ENCODE measurements at places on chromosomes 2 and 18. TPM values are rescaled to one million over a fixed set of nuclear protein-coding genes. Genes with fewer than 3 reads are reported as not detected.

The ALLC gene
- not detected for total RNA-seq

The PDE1A gene
- 0.06 TPM for total RNA-seq

The ICOS gene
- not detected for total RNA-seq

The CPO gene
- not detected for total RNA-seq

The TMEM17 gene
- total RNA-seq = 2.4 TPM

The UCN gene
- total RNA-seq = 1.2 TPM

The SLC5A7 gene
- 0.04 TPM for total RNA-seq

The SLC20A1 gene
- total RNA-seq = 61.1 TPM

The MYO7B gene
- total RNA-seq = 0.03 TPM

The TIMM21 gene
- total RNA-seq = 28.4 TPM

The ABCG5 gene
- not detected for total RNA-seq

The MTA3 gene
- 94.0 TPM for total RNA-seq

The CCDC148 gene
- total RNA-seq = 9.3 TPM

The IL36RN gene
- total RNA-seq = not detected

GRCh38 chr2:23385351-23385747, 370 bp downstream of the KLHL29 start:
- peak overlapping the region; percentile 65 for H3K4me3 ChIP-seq
- H3K4me1 ChIP-seq = peaks cover 3% of the 10 kb centered on the region
- no peaks in the 10 kb centered on the region for H3K36me3 ChIP-seq
- H3K27me3 ChIP-seq = peaks cover 88% of the 10 kb centered on the region

DNA sequence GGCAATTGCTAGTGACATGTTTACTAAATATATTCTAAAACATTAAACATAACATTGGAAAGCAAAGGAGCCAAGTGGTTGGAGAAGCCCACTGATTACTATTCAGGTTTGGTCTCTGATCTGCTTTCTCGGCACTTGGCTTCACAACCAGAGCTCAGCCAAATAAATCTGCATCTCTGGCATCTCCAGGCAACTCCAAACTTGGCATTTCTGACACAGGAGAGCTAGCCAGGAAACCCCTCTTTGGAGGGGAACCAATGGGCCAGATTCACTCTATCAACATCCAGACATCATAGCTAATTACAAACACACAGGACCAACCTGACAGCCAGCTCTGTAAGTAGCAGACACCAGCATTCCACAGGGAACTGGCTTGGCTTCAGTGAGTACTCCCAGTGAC, 150.3 kb upstream of the ETAA1 start:
- DNase-seq = no peak
- no peaks in the 10 kb centered on the region for H3K36me3 ChIP-seq
- H3K27me3 ChIP-seq = no peaks in the 10 kb centered on the region
- H3K27ac ChIP-seq = no peak overlapping the region
- no peaks in the 10 kb centered on the region for H3K4me1 ChIP-seq

GRCh38 chr18:54004828-54005227, 219.6 kb downstream of the MBD2 start:
- H3K27ac ChIP-seq = no peak overlapping the region
- no peak for DNase-seq
- H3K36me3 ChIP-seq = no peaks in the 10 kb centered on the region
- H3K4me1 ChIP-seq = no peaks in the 10 kb centered on the region
- no peak overlapping the region for H3K4me3 ChIP-seq

- no peaks in the 10 kb centered on the region for H3K27me3 ChIP-seq
- H3K4me1 ChIP-seq = no peaks in the 10 kb centered on the region
- no peak overlapping the region for H3K4me3 ChIP-seq
- no peak for DNase-seq
- H3K27ac ChIP-seq = no peak overlapping the region
Observed at GRCh38 chr2:167005096-167005495, 116.8 kb downstream of the XIRP2 start.

GRCh38 chr2:192593561-192593960, 398.8 kb upstream of the TMEFF2 start:
- no peaks in the 10 kb centered on the region for H3K4me1 ChIP-seq
- H3K4me3 ChIP-seq = no peak overlapping the region
- no peaks in the 10 kb centered on the region for H3K27me3 ChIP-seq
- no peak overlapping the region for H3K27ac ChIP-seq

DNA sequence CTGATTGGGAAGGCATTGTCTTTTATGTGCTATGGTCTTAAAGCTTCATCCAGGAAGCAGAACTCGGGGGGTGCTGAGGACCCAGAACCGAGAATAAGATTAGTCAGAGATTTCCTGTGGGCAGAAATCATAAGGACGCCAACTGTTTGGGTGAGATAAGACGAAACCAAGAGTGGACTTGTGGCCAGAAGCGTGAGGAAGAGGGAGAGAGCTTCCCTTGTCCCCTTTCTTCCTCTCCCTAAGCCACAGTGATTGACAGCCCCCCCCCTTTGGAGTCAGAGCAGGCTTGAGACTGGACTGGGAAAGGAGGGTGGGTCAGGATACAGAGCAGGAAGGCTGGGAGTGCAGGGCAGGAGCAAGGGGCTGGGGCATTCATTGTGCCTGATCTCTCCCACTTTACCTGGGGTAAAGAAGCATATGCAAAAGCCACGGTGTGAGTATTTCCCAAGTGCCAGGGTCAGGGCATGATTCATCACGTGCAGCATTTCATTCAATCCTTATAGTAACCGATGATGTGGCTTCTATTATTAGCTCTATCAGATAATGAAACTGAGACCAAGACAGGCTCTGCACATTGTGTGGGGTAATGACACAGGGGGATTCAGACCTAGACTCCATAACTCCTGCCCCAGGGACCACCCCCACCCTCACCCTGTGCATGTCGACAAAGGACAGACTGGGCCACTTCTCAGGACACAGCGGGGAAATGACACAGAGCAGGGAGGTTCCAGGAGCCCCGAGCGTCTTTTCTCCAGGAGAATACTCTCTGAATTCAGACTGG, 3.0 kb upstream of the IL1RN start:
- no peak for DNase-seq
- H3K27me3 ChIP-seq = peaks cover 17% of the 10 kb centered on the region
- no peak overlapping the region for H3K4me3 ChIP-seq
- no peaks in the 10 kb centered on the region for H3K4me1 ChIP-seq
- H3K36me3 ChIP-seq = no peaks in the 10 kb centered on the region
- H3K27ac ChIP-seq = no peak overlapping the region

GRCh38 chr2:25386971-25387875, 45.5 kb upstream of the DNMT3A start:
- H3K4me3 ChIP-seq = no peak overlapping the region
- H3K36me3 ChIP-seq = no peaks in the 10 kb centered on the region
- no peak for DNase-seq
- no peak overlapping the region for H3K27ac ChIP-seq
- no peaks in the 10 kb centered on the region for H3K27me3 ChIP-seq

- H3K4me3 ChIP-seq = no peak overlapping the region
- H3K4me1 ChIP-seq = peaks cover 4% of the 10 kb centered on the region
Observed at GRCh38 chr2:241551599-241551997, 6.9 kb upstream of the BOK start.

- H3K4me3 ChIP-seq = no peak overlapping the region
- no peaks in the 10 kb centered on the region for H3K4me1 ChIP-seq
- no peaks in the 10 kb centered on the region for H3K36me3 ChIP-seq
- no peak overlapping the region for H3K27ac ChIP-seq
- no peak for DNase-seq
Observed at GRCh38 chr2:70616168-70616694, 62.6 kb upstream of the TGFA start.

- no peaks in the 10 kb centered on the region for H3K4me1 ChIP-seq
- H3K36me3 ChIP-seq = no peaks in the 10 kb centered on the region
- no peak overlapping the region for H3K4me3 ChIP-seq
- H3K27ac ChIP-seq = no peak overlapping the region
Observed at GRCh38 chr2:137202318-137202717, 437.0 kb downstream of the THSD7B start.

DNA sequence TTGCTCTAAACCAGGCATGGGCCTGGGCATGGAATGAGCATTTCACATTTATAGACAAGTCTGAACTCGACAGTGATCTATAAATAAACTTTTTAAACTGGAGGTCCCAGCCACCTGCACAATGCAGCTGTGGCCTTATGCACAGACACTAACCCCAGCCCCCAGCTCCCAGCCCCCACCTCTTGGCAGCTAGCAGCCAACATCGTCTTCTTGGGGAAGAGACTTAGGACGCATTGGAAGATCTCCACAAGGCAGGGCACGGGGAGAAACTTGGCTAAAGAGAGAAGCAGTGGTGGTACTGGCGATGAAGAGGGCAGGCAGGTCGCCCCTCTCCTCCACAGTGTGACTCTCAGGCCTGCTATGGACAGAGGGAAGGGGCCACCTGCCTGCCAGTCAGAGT, 213.2 kb downstream of the ANAPC1 start:
- no peaks in the 10 kb centered on the region for H3K36me3 ChIP-seq
- H3K4me3 ChIP-seq = no peak overlapping the region
- DNase-seq = no peak
- no peaks in the 10 kb centered on the region for H3K27me3 ChIP-seq
- no peaks in the 10 kb centered on the region for H3K4me1 ChIP-seq

- H3K4me1 ChIP-seq = no peaks in the 10 kb centered on the region
- H3K27me3 ChIP-seq = no peaks in the 10 kb centered on the region
- no peaks in the 10 kb centered on the region for H3K36me3 ChIP-seq
- no peak overlapping the region for H3K27ac ChIP-seq
Observed at GRCh38 chr2:98884658-98885057, 51.4 kb downstream of the CRACDL start.

- no peak for DNase-seq
- no peaks in the 10 kb centered on the region for H3K27me3 ChIP-seq
- no peak overlapping the region for H3K4me3 ChIP-seq
Observed at GRCh38 chr2:73614105-73614504, 28.1 kb downstream of the NAT8 start.

- no peaks in the 10 kb centered on the region for H3K36me3 ChIP-seq
- peaks cover 18% of the 10 kb centered on the region for H3K27me3 ChIP-seq
- no peak for DNase-seq
- H3K4me3 ChIP-seq = no peak overlapping the region
Observed at GRCh38 chr2:23393722-23394121, 8.7 kb downstream of the KLHL29 start.

GRCh38 chr2:39494784-39495251, 57.7 kb upstream of the MAP4K3 start:
- no peak overlapping the region for H3K4me3 ChIP-seq
- no peaks in the 10 kb centered on the region for H3K4me1 ChIP-seq
- peak; percentile 24 for DNase-seq
- no peaks in the 10 kb centered on the region for H3K27me3 ChIP-seq
- no peak overlapping the region for H3K27ac ChIP-seq

DNA sequence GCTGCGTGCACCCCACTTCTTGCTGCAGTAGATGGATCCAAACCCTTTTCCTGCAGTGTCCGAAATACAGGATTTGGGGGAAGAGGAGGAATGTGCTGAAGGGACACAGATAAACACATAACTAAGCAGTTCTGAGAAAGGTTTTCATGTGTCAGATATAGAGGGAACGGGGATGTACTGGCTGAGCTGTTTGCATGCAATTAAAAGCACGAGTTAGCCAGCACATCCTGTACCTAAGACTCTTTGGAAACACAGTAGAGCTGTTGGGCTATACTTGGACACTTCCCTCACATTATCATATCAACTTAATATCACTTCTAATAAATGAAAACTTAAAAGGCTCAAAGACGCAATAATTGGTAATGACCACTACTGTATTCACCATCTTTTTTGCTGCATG, 377.4 kb downstream of the XIRP2 start:
- H3K4me3 ChIP-seq = no peak overlapping the region
- H3K27me3 ChIP-seq = no peaks in the 10 kb centered on the region
- H3K36me3 ChIP-seq = no peaks in the 10 kb centered on the region
- H3K4me1 ChIP-seq = no peaks in the 10 kb centered on the region

- no peaks in the 10 kb centered on the region for H3K36me3 ChIP-seq
- H3K4me1 ChIP-seq = no peaks in the 10 kb centered on the region
- H3K27ac ChIP-seq = no peak overlapping the region
- H3K4me3 ChIP-seq = no peak overlapping the region
- no peaks in the 10 kb centered on the region for H3K27me3 ChIP-seq
Observed at GRCh38 chr2:75099521-75099922, 99.8 kb downstream of the TACR1 start.

- no peaks in the 10 kb centered on the region for H3K36me3 ChIP-seq
- DNase-seq = no peak
- no peaks in the 10 kb centered on the region for H3K27me3 ChIP-seq
- H3K27ac ChIP-seq = no peak overlapping the region
- no peaks in the 10 kb centered on the region for H3K4me1 ChIP-seq
- H3K4me3 ChIP-seq = no peak overlapping the region
Observed at GRCh38 chr18:42178376-42179080, 223.5 kb downstream of the PIK3C3 start.

DNA sequence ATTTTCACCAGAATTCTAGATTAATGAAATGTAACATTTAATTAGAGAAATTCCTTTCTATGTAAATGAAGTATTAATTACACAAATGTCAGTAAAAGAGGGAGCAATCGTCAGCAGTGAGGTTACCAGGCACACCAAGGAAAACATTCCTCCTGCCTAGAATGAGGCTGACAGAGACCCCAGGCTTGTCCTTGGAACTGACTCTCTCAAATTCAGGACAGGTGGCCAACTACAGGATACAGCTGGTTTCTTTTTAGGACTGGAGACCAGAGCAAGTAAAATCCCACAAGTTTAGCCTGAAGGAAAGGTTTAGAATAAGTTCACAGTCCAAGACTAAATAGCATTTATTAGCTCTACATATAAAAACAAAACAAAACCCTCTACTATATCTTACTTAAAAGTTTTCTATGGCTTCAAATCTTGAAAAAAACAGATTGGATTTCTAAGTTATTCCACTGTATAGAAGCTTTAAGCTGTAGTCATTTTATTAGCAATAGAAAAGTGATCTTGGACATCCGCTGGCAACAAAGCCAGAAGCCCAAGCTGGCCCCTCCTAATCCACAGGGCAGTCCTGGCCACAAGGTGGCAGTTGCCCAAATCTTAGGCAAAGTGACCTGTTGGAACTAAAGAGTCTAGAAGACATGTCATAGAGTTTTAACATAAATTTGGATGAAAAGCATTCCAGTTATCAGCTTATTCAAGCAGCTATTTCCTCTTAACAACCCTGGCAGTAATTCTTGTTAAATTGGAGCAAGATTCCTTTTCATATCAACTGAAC, 81.0 kb downstream of the SP3 start:
- H3K4me3 ChIP-seq = no peak overlapping the region
- H3K27me3 ChIP-seq = no peaks in the 10 kb centered on the region
- DNase-seq = peak; percentile 70
- H3K27ac ChIP-seq = no peak overlapping the region
- H3K36me3 ChIP-seq = no peaks in the 10 kb centered on the region
- H3K4me1 ChIP-seq = no peaks in the 10 kb centered on the region

DNA sequence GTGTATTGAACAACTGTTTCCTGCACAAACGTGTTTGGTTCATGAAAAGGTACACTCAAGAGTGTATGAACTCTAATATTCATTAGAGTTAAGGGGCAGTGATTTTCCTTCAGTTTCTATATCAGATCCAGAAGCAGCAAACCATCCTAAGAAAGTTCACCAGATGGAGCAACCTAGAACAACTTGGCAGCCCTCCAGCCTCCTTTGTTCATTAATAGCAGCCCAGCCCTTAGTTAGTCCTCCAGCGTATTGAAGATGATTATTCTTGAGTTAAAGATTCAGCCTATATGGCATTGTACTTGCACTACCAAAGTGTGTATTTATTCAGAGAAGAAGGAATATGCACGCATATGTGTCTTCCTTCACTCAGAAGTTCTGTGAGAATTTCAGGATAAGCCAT, 365.5 kb downstream of the SETBP1 start:
- DNase-seq = no peak
- no peaks in the 10 kb centered on the region for H3K4me1 ChIP-seq
- no peak overlapping the region for H3K4me3 ChIP-seq
- no peaks in the 10 kb centered on the region for H3K27me3 ChIP-seq
- no peak overlapping the region for H3K27ac ChIP-seq

- no peaks in the 10 kb centered on the region for H3K27me3 ChIP-seq
- DNase-seq = no peak
- H3K4me1 ChIP-seq = peaks cover 8% of the 10 kb centered on the region
- H3K27ac ChIP-seq = no peak overlapping the region
- no peaks in the 10 kb centered on the region for H3K36me3 ChIP-seq
- H3K4me3 ChIP-seq = no peak overlapping the region
Observed at GRCh38 chr2:26352892-26353291, 6.3 kb upstream of the ADGRF3 start.
